ENCODE measurements at places on chromosomes 2 and 18.
A peak's percentile ranks its signal among the peaks of the same experiment; 100 is the strongest.

GRCh38 chr2:174611854-174612253, 14.2 kb upstream of the WIPF1 start:
- DNase-seq: no peak

- DNase-seq: peak; percentile 61
These were observed 23.3 kb upstream of the MC5R start for GRCh38 chr18:13800505-13801259.

DNA sequence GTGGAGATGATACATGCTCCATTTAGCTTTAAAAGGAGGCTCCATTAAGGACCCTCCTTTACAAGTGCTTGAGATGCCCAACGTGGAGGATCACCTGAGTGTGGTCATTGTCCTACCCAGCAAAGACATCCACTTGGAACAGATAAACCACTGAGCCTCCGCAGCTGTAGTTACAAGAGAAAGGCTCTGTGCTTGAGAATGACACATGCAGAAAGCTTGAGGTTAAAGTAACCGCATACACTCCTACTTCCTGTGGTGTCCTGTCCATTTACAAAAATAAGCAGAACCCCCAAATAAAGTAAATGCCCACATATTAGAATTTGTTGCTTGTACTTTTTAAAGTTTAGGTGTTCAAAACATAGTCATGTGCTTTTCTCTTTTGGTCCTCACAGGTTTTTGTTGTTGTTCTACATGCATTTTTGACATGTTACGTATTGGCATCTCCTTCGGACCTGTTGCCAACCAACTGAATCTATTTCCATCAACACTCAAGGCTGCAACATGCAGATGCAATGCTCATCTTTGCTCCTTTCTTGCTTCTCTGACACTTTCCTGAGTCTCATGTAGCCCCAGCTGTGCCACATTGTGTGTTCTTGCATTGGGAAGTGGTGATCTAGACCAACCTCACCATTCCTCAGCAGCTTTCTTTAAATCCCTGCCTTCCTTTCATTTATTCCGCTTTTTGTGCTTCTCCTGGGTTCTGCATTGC, 56.0 kb downstream of the SERPINB7 start:
- DNase-seq: no peak

GRCh38 chr2:72920318-72921087, 3.2 kb downstream of the EMX1 start:
- peak; percentile 34 for DNase-seq

- DNase-seq: no peak
These were observed 214.2 kb downstream of the EIPR1 start for GRCh38 chr2:3163401-3163800.

GRCh38 chr2:118061135-118061955, 26.9 kb upstream of the INSIG2 start:
- no peak for DNase-seq

- no peak for DNase-seq
These were observed 8.8 kb upstream of the ATOH8 start for GRCh38 chr2:85744741-85745601.

- no peak for DNase-seq
These were observed 277.3 kb downstream of the PTPRM start for GRCh38 chr18:7844418-7844817.

DNA sequence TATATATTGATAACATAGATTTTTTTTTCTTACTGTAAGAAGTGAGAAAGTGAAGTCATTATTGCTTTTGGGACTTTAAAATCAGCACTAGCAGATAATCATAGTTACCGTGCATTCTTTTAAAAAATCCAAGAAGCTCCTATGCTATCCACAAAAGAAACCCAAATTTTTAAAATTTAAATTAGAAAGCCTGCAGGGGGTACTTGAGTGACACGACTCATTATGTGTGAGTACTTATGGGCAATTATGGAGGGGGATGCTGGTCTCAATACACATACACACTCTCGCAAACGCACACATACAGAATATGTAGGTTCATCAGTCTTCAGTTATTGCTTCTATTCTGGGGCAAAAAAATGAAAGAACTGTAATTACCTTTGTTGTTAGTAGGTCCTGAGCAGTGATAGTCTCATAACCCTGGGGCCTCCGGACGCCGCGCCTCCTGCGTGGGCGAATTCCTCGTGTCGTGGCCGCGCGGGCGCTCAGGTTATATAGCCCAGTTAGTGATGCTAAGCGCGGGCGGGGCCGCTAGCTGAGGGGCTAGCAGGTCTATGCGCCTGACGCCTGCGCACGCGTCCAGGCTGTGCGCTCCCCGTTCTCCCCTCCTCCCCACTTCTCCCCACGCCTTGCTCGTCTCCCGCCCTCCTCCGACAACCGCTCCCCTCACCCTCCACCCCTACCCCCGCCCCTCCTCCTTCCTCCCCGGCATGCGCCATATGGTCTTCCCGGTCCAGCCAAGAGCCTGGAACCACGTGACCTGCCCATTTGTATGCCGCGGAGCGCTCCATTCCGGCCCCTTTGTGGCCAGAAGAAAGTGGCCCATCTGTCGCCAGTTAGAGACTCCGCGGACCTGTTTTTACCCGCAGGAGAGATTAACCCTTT, at the start of gene NEUROD1:
NEUROD1 (minus strand) TSS at position 463 of the 882 bp plus-strand sequence. CDS start 1,657 bp downstream, outside the sequence.
- DNase-seq: no peak

GRCh38 chr2:29130295-29130694, 15.1 kb downstream of the CLIP4 start:
- no peak for DNase-seq

GRCh38 chr2:189150033-189150432, 29.5 kb downstream of the COL5A2 start:
- DNase-seq: no peak

DNA sequence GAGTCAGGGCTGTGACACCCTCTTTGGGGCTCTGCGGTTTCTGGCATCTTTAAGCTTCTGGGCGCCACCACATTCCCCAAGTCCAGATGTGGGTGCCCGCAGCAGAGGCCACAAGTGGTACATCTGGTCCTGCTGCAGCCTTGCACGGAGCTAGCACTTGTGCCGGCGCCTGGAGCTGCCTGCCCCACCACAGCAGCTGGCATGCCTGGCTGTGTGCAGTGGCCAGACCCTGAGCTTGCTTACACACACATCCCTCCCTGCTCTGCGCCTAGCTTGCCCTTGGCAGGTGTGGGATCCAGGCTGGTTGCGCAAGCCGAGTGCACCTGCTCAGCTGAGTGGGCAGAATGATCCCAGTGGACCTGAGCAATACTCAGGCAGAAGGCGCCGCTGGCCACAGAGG, 27.3 kb downstream of the SLC4A10 start:
- DNase-seq: no peak

GRCh38 chr2:111116011-111116746, 4.5 kb upstream of the BCL2L11 start:
- no peak for DNase-seq

- no peak for DNase-seq
These were observed 27.4 kb downstream of the RMP24 start for GRCh38 chr18:35999925-36000324.

DNA sequence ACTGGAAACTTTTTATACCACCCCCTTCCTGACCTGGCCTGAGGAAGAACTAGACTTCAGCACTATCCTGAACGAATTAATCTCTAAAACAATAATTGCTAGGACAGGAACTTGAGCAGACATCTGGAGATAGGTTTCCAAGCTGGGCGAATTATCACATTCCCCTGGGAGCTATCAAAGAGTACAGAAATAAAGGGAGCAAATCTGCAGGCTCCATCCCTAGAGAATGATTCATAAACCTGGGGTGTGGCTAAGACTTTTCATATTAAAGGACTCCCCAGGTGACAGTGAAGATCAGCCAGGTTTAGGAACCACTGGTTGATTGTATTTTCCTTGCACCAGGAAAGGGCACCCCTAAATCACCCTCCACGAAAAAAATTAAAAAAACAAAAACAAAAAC, 105.6 kb upstream of the NOL4 start:
- DNase-seq: no peak

DNA sequence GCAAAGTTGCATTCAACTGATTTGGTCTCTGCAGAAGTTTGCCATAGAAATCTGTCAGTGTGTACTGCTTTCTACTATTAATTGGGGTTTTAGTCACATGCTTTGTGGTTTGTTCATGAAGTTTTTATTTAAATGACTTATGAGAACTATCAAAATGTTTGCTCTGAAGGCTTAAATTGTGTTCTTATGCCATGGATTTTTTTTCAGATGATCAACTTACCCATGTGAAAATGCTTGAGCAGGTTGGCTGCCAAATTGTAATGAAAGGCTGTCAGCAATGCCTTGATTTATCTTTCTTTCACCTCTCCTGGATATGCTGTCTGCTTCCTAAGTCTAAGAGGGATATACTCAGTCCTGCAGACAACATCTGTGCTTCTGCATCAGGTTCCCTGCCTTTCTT, 50.7 kb downstream of the FMNL2 start:
- DNase-seq: no peak

DNA sequence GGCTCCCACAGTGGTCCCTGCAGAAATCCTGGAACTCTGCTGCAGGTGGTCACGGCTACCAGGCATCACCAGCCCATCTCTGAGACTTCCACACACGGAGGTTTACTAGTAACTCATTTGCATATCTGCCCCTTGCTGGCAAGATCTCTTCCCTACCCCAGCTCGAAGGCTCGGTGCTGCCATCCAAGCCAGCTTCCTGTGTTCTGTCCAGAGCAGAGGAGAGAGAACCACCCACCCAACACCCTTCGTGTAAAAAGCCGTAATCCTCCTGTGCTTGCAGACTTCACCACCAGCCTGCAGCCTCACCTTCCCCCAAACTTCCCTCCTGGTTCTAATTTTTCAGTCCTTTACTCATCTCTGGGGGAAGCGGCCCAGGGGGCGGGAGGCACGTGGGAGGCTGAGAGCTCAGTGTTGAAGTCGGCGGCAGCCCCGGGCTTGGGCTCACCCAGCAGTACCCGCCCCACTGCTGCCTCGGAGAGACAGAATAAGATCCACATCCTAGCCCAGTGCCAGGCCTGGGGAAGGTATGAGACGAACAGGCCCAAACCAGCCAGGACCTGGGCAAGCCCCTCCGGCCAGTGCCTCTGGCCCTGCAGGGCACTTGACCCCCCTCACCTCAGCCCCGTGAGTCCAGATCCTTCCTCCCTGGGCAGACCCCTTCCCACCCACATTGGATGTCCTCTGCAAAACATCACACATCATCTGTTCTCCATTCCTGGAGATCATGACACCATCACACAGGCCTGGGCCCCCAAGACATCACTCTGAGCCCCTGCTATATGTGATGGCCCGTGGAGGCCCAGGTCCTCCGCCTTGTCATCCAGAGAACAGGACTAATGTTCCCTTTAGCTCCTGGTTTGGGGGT, 145.8 kb upstream of the ID2 start:
- DNase-seq: peak; percentile 19

DNA sequence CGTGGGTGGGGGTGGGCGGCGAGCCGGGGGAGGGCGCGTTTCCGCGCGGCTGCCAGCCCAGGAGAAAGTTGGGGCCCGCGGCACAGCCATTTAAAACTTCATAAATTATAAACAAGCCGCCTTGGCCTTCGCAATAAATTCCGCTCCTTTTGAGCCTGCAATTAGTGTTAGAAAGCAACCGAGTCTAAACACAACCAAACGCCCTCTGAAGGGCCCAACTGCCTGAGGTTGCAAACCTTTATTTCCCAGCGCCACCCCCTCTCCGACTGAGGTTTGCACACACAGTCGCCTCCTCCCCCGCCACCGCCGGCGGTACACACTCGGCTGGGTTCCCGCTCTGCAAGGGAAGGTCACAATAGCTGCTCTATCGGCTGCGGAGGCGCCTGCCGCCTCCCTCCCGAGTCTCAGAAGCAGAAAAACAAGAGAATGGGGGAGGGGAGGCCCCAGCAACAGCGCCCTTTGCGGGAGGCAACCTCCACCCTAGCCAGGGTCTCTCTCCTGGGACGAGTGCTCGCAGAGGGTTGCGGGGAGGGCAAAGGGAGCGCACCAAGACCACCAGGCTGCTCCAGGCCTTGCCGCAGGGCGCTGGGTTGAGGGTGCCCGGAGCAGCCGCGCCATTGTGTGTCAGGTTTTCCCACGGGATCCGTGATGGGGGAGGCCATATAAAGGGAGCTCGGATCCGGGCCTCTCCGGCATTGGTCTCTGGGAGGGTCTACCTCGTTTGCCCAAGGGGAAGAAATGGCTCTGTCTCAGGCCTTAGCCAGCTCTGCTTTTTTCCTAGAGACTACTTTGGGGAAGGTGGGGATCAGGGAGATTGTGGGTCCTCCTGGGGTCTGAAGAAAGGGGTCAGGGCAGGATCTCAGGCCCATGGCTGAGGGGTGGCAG, 13.4 kb upstream of the HOXD1 start:
- no peak for DNase-seq

GRCh38 chr2:198930170-198930569, 527.6 kb downstream of the SATB2 start:
- DNase-seq: no peak

DNA sequence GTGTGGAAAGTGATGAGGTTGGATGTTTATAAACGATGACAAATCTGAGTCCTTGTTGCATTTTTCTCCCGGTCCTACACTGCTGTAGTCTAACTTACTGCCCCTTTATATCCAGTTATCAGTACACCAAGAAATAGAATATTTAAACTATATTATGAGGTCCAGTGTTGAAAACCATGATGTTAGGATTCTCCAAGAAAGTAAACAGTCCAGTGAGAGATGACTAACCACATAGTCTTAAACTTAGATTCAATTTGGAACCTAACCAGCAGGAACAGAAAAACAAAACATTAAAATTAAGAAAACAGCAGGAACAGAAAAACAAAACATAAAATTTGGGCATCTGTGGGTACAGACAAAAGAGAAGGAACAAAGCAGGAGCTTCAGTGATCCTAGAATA, 143.2 kb downstream of the TPGS2 start:
- no peak for DNase-seq

DNA sequence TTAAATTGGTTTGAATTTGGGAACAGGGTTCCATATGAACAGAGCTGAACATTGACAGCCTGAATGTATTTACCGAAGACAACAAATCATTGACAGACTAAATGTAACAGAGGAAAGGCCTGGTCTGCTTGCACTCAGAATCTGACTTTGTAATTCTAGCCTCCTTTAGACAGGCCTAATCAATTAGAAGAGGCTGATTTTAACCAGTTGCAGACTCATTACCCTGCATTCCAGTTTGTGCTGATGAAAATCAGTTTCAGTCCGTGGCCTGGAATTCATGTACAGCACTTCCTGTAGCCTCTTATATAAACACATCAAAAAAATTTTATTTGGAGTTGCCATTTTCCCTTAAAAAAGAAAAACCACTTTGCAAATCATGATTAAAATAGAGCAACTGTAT, 93.1 kb upstream of the ZFP36L2 start:
- no peak for DNase-seq

DNA sequence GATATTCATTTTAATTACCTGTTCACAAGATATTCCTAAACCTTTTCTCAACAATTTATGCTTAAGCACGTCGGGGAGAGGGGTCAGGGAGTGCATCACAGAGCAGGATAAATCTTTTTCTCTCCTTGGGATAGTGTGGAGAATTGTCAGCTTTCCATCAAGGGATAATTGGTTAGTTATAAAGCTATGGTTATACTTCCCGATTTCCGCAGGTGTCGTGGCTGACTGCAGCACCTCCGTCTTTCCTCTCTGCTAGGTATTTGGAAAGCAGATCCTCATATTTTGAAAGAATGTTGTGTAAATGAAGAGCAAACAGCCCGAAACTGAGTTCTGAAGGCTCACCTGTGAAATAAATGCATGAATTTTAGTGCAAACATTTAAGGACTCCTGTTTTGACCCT, 778 bp downstream of the DYNC2LI1 start:
- DNase-seq: no peak

All from activated naive CD4-positive, alpha-beta T cell treated with anti-CD3 and anti-CD28 coated beads, Interleukin-2, amount 10 ng/mL, durations not matched to agents 7 days and 5 days (primary cell).